ENCODE measurements at places on chromosomes 3 and 15.

DNA sequence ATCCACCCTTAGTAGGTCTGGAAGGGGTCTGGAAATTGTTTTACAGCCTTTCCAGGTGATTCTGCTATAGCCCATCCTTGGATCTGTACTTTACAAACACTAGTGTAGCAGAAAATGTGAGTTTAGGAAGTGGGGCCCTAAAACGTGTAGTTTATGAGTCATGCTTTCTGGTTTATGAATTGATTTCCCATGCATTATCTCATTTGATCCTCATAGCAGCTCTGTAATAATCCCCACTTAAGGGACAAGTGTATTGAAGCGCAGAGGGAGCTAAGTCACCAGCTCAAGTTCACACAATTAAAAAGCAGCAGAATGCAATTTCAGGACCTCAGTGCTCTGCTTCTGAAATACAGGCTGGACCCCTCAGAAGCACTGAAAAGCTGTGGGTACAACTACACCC lies 22.7 kb upstream of the STARD5 start:
- no peak for DNase-seq

DNA sequence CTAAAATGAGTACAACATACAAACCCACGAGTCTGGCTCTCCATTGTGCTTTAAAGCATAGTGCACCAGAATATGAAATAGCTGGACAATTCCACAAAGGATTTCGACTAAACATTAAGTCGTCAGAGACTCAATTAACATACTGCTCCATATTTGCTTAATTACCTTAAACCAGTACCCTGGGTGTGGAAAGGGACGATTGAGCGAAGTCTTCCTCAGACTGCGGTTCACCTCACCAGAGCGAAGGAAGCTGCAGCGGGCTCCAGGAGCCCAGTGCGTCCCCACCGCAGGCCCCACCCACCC lies 218 bp upstream of the TRPC1 start:
- no peak for DNase-seq

GRCh38 chr3:56557831-56558170 lies 826 bp downstream of the CCDC66 start:
- DNase-seq: no peak

DNA sequence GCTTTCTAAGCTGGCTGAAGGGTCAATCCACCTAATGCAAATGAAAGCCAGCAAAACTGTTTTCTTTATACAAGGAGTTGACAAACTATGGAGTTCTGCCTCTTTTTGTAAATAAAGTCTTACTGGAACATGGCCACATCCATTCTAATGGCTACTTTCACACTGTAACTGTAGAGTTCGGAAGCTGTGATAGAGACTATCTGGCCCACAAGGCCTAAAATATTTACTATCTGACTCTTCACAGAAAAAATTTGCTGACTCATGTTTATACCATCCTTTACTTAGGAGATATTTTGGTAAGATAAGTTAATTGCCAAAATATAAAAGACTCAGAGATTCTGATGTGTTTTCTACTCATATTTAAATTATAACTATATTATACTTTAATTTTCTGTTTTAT lies 93.7 kb upstream of the GK5 start:
- no peak for DNase-seq

GRCh38 chr3:100993309-100993708 lies at the start of gene ABI3BP:
Gene ABI3BP (minus strand): TSS chr3:100993421. CDS start chr3:100993384, 37 bp downstream.
- no peak for DNase-seq

DNA sequence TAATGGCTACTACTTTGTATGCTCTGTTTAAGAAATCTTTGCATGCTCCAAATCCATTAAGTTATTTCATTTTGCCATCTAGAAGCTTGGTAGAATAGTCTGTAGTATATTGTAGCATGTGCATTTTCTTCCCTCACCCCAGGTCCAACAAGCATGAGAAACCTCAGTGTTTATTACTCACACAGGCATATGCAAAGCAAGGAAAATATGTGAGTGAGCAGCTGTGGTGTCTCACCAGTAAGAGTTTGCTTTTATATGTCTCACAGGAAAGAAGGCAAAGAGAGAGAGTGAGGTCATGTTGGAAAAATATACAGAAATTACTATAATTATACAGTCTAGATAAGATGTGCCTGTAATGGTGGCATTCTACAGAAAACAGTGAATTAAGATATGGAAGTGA lies 312.5 kb downstream of the C3orf38 start:
- DNase-seq: no peak

DNA sequence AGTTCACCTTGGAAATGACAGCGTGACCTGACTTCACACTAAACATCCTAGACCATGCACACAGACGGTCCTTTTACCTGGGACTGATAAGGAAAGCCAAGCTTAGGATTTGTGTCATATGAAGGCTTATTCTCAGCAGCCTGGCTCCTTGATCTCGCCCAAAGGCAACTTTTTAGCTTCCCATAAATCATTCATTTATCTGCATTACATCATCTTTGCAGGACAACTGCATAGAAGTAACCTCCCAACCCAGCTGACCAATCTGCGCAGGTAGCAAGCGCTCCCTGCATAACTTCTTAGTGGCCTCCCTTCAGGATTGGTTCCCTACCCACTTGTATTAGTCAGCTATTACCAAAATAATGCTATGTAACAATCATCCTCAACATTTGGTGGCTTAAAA lies 389.9 kb upstream of the PROK2 start:
- DNase-seq: no peak

DNA sequence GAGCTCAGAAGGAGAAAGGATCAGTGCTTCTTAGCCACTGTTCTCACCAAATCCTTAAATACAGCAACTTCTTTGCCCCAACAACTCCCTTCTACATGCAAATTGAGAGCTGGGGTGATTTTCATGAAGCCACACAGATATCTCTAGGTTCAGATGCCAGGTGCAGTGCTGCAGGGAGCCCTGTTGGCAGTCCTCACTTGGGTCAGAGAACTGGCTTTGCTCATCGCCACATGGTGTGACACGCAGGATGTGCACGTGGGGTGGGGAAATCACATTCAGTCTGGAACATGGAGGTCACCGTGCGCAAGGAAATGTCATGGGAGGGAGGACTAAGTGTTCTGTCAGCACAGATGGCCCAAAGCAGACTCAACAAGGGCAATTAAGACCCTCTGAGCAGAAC lies 103.8 kb downstream of the WDR76 start:
- DNase-seq: no peak

DNA sequence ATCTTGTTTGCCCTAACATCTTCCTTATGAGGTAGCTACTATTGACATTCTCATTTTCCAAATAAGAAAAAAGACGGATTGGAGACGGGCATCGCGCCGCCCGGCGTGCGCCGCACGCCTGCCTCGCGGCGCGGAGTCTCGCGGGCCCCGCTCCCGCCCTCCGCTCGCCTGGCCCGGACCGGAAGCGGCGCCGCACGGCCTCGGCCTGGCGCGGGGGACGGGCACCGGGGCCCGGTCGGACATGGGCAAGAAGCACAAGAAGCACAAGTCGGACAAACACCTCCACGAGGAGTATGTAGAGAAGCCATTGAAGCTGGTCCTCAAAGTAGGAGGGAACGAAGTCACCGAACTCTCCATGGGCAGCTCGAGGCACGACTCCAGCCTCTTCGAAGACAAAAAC lies 112.0 kb downstream of the IL12A start:
- DNase-seq: no peak

GRCh38 chr15:66833803-66834202 lies 131.8 kb downstream of the SMAD6 start:
- no peak for DNase-seq

DNA sequence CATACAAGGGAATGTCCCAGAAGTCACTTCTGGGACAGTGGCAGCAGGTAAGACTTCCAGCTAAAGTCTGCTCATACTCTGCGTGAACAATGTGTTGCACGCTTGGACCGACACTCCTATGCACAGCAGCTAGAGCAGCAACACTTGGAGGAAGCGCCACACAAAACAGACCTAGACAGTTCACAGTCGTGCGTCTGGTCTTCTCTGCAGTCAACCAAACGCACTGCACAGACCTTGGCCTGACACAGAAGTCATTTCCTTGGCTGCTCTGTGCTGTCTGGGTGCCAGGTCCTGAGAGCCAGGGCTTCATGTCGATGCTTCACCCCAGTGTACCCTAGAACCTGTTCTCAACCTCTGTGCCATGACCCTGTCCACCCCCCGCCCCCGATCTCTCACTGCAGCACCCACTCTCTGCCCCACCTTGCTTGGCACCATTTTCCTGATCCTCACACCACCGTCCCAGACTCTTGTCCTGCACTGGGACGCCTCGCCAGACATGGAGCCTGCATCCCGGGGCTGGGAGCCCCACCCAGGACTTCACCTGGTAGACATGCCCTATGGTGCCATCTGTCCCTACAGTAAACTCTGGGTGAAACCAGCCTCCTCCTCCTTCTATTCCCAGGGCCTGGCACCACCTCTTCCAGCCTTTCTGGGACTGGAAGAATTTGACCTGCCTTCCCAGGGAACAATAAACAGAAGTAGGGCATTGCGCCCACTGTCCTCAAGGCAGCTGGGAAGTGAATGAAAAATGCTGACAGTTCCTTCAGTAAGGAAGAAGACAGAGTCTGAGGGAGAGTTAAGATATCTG lies 3.1 kb downstream of the ATP10A start:
- no peak for DNase-seq

DNA sequence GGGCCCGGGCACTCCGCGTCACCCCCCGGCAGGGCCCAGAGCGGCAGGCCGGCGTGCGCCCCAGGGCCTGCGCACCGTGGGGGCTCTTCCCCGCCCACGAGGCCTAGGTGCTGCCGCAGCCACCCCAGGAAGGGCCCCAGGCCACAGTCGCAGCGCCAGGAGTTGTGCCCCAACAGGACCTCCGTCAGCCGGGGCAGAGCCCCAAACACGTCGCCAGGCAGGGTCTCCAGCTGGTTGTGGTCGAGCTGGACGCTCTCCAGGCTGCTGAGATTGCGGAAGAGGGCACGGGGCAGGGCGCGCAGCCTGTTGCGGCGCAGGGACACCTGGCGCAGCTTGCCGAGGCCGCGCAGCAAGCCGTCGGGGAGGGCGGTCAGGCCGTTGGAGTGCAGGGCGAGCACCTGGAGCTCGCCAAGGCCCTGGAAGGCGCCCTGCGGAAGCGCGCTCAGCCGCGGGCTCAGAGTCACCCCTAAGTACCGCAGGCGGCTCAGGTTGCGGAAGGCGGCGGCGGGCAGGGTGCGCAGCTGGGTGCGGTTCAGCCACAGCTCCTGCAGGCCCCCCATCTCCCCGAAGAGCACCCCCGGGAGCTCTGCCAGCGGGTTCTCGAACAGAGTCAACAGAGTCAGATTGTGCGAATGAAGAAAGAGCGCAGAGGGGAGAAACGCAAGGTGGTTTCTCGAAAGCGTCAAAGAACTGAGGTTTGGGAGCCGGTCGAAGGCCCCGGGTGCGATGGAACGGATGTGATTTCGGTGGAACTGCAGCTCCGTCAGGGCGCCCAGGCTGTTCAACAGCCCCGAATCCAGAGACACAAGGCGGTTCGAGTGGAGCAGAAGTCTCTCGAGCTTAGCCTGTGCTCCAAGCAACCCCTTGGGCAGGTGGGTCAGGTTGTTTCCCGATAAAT lies 2.0 kb downstream of the GP5 start:
- no peak for DNase-seq

GRCh38 chr15:37877851-37878741 lies 56.3 kb upstream of the TMCO5A start:
- no peak for DNase-seq

GRCh38 chr3:113847664-113848461 lies 9.3 kb downstream of the GRAMD1C start:
- DNase-seq: no peak

DNA sequence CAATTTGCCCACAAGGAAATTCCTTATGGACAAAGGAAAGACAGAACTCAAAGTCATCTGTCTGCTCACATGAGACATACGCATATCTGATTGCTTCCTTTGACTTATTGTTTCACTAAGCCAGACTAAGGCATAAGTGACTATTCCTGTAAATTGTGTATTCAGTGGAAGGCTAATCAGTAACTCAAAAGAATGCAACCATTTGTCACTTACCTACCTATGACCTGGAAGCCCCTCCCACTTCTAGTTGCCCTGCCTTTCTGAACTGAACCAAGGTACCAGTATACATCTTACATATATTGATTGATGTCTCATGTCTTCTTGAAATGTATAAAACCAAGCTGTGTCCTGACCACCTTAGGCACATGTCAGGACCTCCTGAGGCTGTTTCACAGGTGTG lies 53.5 kb upstream of the PROK2 start:
- no peak for DNase-seq

DNA sequence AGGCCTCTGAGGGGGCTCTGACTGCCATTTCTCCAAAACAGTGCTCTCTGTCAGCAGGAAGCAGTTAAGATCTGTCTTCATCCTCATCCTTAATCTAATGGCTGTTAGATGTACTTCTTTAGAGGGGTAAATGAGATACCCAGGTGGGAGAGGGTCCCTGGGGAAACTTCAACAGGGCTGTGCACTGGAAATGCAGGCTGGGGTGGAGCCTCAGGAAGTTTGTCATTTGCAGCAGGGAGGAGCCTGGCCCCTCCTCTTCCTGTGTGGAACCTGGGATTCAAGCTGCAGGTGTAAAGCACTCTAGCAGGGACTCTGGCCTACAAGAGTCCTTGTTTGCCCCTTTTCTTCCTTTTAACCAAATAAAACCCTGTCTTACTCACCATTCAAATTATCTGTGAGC lies 1173.6 kb downstream of the OTOL1 start:
- no peak for DNase-seq

DNA sequence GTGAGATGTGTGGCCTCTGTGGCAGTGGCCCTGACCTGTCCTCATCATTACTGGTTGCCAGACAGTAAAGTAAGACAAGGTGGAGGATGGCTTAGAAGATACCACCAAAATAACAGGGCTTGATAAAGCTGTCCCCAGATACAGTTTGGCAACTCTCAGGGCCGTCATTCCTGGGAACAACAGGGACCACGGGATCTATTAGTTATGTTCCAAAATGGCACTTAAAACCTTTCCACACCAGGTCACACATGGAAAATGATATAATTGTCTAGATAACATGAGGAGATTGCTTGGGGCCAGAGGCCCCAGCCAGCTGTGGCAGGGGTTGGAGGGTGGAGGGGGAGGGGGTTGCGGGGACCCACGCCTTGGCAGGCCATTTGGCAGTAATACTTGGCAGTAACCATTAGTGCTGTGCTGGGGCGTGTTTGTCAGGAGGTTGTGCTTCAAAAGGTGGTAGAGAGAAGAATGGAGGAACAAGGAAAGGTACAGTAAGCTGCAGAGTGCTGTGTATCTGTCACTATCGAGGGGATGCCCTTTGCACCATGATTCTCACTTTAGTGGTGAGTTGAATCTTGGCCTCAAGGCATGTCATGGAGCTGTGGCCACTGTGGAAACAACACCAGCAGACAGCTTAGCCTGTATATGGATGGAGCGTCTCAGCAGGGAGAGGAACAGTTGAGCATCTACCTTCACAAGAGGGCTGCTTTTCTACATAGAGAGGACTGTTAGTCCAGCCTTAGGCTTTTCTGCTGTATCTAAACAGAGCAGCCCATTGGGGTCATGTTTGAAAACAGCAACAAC lies 14.0 kb downstream of the PLCL2 start:
- no peak for DNase-seq

GRCh38 chr3:154193000-154193615 lies 71.9 kb downstream of the ARHGEF26 start:
- no peak for DNase-seq

- no peak for DNase-seq
Measured at GRCh38 chr3:33437556-33438283, 2.5 kb downstream of the UBP1 start.

DNA sequence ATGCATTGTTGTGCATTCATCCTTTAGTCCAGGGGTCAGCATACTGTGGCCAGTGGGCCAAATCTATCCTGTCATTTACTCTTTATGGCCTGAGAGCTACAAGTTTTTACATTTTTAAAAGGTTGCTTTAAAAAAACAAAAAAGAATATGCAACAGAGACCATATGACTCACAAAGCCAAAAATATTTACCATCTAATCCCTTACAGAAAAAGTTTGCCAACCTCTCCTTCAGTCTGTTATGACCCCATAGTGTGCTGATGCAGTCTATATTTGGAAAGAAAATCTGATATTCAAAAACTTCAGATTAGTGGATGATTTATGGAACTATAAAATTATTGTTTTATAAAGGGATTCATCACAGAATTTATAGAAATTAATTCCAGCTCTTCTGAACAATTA lies 237.5 kb upstream of the IL12A start:
- DNase-seq: no peak

All from GM10248 (cell line).